ENCODE measurements at places on chromosomes 16 and 17.

DNA sequence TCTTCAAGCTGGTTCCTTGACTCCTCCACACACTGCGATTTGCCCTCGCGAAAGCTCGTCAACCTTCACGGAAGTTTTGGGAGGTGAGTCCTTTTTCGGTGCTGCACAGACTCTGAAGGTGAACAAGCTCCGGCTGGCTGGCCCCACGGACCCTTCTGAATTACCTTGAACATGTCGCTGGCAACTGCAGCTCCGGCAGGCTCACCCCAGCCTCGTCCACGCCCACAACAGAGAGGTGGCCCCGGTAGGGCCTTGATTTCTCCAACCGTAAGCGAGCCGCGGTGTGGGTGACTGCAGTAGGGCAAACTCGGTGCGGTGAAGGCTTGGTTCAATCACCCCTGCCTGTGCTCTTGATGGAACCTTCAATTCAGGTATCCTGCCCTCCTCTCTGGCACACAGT lies 1020.7 kb upstream of the GOT2 start:
- no peak for DNase-seq

DNA sequence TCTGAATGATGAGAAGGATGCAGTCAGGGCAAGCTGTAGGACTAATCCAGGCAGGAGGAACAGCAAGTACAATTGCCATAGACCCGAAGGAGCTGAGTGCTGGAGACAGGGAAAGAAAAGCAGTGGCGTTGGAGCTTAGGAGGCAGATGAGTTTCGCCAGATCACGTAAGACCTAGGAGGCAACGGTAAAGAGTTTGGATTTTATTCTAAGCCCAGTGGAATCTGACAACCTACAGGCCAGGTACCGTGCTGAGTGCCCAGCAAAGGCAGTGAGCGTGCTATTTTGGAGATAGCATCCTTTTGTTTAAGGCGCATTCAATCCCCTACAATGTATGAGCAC lies 1.2 kb downstream of the USP43 start:
- DNase-seq, result no peak

DNA sequence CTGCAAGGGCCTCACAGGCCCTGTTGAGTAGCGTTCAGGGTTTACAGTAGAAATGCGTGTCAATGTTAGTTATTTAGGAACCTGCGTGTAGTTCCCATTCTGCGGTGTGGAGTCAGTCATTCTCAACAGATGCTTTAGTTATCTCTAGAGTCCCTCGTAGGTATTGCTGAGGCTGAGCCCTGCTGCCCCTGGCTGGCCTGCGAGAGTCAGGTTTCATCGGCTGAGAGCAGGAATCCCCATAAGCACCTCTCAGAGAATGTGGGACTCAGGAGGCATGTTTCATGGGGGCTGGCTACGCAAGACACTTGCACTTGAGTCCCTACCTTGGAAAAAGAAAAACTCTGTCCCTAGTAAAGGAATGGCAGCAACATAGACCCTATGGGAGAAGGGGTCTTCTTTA lies 347.5 kb upstream of the ASIC2 start:
- DNase-seq, result no peak

- no peak for DNase-seq
Measured at GRCh38 chr17:15298176-15298575, 33.0 kb upstream of the PMP22 start.

DNA sequence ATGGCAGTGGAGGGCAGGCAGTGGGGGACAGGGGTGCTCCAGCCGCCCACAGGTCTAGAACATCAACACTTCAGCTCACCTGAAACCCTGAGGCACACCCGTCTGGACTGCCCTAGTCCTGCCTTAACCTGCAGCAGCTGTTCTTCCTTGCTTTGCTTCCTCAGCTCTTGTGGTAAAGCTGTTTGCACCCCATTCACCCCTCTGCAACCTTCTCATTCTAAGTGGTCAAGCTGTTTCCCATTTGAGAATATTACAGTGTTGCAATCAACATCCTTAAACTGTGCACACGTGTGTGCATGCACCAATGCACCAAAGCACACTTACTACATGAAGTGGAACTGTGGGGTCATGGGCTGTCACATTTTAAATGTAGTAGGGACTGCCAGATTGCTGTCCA lies 32.4 kb downstream of the SCNN1B start:
- no peak for DNase-seq

- no peak for DNase-seq
Measured at GRCh38 chr16:89200850-89201411, 594 bp upstream of the SLC22A31 start.

DNA sequence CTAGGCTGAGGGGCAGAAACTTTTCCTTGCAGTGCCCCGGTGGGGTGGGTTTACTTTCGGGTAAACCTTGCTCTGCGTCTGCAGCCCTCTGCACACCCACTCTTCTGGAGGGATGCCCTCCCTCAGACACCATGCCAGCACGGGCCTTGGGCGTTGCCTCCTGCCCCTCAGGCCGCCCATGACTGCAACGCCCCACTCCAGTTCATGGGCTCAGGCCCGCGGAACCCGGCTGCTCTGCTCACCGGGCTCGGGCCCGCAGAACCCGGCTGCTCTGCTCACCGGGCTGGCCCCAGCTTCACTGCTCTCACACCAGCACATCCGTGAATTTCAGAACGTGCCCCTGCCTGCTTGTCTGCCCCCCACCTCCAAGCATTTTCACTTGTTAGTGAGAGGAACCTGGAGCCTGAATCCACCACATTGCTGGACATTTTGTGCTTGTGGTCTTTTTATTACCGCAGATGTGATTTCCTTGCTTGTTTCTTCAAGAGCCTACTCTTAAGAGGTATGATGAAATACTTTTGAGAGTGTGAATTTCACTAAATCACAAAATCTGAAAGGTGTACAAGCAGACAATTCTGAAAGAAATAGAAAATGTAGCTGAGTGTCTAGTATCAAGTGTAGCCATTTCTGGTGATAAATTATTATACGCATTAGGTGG lies 130.9 kb downstream of the RPTOR start:
- no peak for DNase-seq

DNA sequence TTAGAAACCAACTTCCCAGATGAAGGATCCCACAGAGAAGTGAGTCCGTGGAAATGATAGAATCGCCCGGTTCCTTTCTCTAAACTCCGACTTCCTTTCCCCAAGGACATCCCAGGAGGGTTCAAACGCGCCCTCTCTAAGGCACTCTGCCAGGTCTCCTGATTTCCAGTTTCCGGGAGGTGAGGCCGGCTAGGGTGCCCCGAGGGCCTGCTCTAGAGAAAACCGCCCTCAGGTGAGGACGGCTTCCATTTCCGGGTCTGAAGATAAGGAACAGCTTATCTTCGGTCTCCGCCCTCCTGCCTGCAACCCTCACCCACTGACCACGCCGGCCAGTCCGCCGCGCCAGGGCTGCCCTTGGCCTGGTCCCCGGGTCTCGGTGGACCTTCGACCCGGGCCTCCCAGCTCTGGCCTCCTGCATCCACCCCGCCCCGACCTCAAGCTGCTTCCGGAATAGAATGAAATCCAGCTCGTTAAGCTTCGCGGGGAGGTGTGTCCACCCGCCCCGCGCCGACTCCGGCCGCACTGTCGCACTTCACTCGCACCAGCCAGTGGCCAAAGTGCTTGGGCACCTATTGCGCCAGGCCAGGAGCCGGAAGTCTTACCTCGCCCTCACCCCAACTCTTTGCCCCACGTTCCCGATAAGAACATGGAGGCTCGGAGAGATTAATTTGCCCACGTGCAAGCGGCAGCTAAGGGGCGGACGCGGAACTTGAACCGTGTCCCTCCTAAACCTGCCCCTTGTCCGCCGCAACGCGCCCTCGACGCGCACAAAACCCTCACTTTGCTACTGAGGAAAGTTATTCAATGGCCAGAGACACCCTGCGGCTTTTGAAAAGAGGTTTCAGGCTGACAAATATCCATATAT lies 836 bp upstream of the MMP15 start:
- no peak for DNase-seq

DNA sequence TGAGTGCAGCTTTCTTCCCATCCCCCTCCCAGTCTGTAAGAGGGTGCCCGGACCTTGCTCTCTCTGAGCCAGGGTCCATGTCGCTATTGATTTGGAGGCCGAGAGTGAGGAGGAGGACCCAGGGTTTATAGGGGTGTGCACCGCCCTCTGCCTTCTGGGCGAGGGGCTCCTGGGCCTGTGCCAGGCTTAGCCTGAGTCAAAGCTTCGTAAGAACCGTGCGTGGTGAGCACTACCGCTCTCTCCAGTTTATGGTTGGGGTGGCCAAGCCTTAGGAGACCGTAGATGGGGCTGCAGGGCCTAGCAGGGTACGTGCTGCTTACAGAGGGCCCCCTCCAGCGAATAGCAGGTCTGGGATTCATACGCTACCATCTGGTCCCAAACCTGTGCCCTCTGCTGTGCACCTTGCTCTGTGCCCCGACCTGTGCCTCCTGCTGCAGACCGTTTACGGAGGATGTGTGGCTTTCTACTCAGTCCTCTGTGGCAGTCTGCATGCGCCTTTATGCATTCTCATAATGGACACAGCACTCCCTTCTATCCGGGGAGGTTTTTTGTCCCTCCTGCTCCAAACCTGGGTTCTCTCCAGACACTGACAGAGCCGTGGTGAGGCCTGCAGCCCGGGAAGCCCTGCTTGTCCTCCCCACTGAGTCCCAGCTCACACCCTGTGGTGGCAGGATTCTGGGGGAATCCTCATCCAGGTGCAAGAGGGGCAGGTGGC lies 54.7 kb downstream of the PGS1 start:
- DNase-seq, result no peak

GRCh38 chr16:29898804-29899515 lies 390 bp downstream of the SEZ6L2 start:
- no peak for DNase-seq

DNA sequence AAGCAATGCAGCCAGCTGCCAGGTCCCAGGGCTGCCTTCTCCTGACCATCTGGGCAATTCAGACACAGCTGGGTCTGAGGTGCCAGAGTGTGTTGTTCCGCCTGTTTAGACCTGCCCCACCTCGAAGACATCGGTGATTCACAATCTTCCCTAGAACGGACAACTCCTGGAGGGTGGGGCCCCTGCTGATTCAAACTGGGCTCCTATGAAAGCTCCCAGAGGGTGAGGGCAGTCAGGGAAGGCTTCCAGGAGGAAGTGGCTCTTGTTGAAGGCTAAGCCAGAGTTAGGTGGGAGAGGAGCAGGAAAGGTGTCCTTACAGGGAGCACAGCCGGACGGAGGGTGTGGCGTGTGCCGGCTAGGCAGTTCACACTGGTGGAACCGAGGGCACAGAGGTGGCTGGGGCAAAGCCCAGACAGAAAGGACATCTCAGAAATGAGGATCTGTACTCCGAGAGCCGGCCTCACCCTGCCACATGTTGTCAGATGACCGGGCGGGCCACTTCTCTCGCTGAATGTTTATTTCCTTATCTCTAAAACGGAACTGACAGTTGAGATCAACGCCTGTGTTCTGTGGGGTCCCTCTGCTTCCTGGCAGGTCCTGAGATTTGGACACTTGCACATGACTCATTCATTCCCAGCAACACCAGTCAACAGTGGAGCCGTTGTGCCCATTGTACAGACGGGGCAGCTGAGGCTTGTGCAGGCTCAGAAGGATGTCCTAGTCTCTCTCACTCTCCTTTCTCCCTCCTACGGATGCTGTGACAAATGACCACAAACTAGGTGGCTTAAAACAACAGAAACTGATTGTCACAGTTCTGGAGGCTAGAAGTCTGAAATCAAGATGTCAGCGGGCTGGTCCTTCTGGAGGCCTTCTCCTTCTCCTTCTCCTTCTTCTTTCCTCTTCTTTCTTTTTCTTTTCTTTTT lies 26.9 kb upstream of the LITAF start:
- DNase-seq, result no peak

- DNase-seq, result no peak
Measured at GRCh38 chr17:81165246-81166032, at the start of gene PVALEF. Gene PVALEF, plus strand, starts transcription at chr17:81165507. Its CDS starts 15,720 bp downstream, at chr17:81181227.

- DNase-seq, result no peak
Measured at GRCh38 chr16:2398520-2398919, 30.7 kb upstream of the CCNF start.

DNA sequence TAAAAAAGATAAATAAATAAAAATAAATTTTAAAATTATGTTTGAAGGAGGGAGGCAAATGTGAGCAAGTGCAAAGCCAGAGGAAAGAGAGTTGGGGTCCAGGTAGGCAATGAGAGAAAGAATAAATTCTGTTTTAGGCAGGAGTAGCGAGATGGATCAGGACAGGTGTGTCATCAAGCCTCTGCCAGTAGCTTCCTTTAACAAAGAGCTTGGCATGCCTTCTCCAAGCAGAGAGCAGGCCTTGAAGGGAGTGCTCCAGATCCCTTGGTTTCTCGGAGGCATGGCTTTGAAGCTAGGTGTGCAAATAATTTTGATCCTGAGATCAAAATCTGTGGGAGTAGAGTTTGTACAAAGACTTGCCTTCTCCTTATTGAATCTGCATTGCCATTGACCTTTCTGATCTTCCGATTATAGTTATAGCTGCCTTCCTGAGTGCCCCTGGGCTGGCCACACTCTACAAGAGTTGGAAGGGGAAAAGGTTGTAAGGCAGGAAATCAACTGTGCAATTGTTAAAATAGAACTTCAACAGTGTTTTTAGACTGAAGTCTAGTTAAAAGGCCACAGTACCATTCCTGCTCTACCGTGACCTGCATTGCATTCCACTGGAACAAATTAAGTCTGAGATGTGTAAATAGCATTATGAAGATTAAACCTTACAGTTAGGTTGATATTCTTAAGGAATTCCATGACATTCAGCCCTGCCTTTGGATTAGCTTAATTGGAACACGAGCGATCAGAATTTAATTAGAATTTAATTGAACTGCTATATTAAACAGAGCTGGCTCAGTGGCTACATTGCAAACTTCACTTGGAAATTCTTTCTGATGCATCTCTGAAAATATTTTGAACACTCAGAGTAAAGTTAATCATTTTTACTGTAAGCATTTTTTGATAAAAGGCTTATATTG lies 33.7 kb downstream of the IQCK start:
- no peak for DNase-seq

- DNase-seq, result no peak
Measured at GRCh38 chr16:88435437-88436355, 17.4 kb upstream of the ZFPM1 start.

- DNase-seq, result no peak
Measured at GRCh38 chr16:50489182-50489581, 59.0 kb upstream of the NKD1 start.

DNA sequence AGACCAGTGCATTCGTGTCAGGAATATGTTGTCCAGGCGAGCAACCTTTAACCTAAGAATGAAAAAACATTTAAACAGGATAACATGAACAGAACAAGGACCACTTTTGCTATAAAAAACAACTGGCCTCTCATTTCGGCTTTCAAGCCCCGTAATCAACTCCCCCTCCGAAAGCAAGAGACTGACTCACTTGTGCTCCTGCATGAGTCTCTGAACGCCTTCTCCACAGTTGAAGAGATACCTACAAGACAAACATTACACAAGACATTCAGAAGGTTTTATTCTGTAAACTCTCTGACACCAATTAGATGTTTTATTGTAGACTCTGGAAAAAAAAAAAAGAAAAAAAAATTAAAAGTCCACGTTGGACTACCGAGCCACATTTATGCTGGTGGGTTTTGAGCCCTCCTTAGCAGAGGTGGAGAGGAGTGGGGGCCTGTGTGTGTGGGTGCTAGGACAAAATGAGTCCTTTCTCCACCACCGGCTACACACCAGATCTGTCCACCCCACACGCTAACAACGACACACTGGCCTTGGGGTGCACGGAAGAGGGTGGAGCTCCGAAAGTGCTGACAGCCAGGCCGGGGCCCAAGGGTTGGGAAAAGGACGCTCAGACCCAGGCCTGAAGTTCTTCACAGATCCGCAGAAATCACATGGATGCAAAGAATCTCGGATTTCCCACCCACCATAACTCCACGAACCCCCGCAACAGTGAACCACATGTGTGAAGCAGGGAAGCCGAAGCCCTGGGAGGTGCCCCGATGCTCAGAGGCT lies 759 bp downstream of the ELAC2 start:
- no peak for DNase-seq

All from activated CD8-positive, alpha-beta memory T cell treated with anti-CD3 and anti-CD28 coated beads, Interleukin-2, amount 50 U/mL, for 4 hours (primary cell).